Stimulated activated CD8-positive, alpha-beta memory T cell treated with anti-CD3 and anti-CD28 coated beads, Interleukin-4, amount 100 ng/mL, for 24 hours (primary cell): ENCODE measurements at places on chromosomes 7 and 10.

- DNase-seq: no peak
Measured at GRCh38 chr7:130488392-130489139, 3.3 kb upstream of the MEST start.

DNA sequence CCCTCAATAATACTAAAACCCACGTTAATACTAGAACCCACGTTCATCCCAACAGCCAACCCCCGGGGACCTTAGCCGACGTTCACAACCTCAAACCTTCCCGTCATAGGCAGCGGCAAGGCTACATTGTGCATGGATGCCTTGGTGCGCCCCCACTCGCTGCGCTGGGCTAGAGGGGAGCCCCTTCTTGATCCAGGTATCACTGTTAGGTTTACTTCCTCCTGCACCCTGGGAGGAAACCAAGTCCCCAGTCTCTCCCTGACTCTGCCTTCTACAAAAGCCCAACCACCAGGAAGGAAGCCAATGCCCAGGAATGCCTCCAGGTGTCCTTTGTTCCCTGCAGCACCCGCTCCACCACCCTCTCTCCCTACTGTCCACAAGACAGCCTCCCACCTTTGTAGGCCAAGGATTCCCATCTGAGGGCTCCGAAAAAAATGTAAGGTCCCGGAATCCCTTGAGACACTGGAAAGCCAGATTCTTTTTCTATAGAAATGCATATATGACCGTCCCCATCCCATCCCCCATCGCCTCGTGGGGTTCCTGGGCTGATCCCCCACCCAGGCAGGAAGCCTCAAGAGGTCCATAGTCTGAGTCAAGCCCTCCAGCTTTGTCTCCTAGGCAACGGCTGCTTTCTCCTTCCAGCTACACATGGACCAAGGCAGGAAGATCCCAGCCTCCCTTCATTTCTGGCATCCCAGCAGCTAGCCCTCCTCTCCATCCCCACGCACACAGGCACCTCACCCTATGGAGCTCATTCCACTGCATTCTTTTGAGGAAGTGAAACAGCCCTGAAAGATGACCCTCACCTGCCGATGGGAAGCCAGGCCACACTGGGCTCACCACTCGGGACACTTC is 25.2 kb downstream of the CTBP2 start:
- DNase-seq: no peak

GRCh38 chr10:54666192-54666591 is 134.8 kb downstream of the PCDH15 start:
- DNase-seq: no peak

DNA sequence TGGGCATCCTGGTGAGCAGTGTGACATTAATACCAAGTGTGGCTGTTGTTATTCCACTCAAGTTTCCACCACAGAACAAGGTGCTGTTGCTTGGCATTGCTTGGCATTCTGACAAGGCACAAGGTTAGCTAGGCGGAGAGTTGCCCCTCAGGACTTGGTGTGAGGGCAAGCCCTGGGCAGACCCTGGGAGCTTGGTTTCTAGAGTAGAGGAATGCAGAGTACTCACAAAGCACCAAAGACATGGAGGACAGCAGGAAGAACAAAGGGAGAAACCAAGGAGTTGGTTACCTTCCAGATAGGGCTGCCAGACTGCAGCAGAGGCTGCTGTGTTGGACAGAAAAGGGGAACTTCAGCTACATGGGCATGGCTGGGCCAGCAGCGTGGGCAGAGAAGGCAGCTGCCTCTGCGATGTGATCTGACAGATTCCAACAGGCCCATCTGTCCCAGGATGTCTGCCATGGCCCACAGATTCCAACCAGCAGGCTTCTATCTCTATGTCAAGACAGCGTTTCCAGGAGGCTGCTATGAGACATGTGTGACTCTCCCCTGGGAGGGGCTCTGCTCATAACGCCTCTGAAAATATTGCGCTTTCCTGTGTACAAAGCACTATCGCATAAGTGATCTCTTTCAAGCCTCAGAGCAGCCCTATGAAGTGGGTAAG is 1.8 kb downstream of the GOLGA7B start:
- no peak for DNase-seq

- no peak for DNase-seq
Measured at GRCh38 chr10:117663750-117664149, 121.2 kb downstream of the EMX2 start.

DNA sequence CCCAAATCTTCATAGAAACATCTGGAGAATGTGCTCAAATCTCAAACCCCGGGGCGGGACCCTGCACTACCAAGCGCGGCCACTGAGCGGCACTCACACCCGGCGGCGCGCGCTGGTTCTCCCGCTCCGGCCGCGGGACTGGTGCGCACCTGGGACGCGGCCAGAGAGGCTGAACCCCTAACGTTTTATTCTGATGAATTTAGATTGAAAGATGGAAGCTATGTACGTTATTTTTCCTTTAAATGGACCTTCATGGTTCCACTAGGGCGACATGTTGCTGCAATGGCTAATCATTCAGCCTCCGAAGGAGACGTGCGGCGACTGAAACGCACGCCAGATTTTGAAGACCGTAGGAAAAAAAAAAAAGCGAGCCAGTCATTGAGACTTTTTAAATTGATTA is 107.0 kb upstream of the INSIG1 start:
- DNase-seq: peak; percentile 55

GRCh38 chr7:142461437-142461836 is 203.6 kb upstream of the PRSS58 start:
- DNase-seq: no peak

- DNase-seq: no peak
Measured at GRCh38 chr10:76358743-76359395, 927.4 kb downstream of the LRMDA start.

DNA sequence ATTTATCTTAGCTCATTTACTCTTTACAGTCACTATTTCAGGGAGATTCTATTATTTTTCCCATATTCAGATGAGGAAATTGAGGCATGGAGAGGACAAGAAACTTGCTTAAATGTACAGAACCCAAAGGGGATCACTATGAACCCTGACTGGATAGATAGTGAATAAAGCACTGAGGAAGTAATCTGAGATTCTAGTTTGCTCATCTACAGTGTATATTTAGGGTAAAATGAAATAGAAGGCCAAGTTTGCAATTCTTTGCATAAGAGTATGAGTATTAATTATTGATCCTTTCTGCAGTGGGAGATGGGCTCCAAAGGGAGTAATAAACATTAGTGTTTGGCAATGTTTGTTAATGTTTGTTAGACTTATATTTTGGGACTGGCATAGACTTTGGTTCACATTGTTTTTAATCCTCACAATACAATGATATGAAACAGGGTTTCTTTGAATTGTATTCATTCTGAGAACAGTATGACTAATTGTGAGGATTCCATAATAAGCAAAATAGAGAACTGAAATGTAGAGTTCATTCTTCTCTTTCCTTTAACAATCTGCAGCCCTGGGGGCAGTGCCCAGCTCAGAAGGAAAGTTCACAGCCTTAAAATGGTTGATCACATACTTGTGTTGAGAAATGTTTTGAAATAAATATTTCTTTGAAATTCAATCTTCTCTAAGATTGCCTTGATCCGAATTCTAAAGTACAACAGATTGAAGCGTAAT is 131.0 kb upstream of the ZNF804B start:
- DNase-seq: no peak

DNA sequence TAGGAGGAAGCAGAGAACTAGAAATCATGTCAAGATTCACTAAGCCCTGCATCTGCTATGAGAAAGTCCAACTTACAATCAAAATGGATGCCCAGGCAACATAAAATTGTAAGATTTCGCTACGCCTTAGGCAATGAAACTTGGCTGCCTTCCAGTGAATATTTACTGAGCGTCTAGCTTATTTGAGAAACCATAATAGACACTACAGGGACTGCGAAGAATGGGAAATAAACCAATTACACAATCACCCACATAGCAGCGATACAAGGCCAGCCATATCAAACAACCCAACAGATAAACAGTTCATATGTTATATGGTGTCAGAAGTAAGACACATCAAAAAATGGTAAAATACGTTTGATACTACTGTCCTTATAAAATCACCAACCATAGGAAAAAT is 545.0 kb upstream of the C7orf33 start:
- no peak for DNase-seq

GRCh38 chr7:37768611-37769010 is 79.8 kb upstream of the NME8 start:
- DNase-seq: no peak

GRCh38 chr7:155586843-155587440 is 40.6 kb upstream of the CNPY1 start:
- no peak for DNase-seq

- no peak for DNase-seq
Measured at GRCh38 chr10:4947635-4948596, 15.3 kb upstream of the AKR1C1 start.

DNA sequence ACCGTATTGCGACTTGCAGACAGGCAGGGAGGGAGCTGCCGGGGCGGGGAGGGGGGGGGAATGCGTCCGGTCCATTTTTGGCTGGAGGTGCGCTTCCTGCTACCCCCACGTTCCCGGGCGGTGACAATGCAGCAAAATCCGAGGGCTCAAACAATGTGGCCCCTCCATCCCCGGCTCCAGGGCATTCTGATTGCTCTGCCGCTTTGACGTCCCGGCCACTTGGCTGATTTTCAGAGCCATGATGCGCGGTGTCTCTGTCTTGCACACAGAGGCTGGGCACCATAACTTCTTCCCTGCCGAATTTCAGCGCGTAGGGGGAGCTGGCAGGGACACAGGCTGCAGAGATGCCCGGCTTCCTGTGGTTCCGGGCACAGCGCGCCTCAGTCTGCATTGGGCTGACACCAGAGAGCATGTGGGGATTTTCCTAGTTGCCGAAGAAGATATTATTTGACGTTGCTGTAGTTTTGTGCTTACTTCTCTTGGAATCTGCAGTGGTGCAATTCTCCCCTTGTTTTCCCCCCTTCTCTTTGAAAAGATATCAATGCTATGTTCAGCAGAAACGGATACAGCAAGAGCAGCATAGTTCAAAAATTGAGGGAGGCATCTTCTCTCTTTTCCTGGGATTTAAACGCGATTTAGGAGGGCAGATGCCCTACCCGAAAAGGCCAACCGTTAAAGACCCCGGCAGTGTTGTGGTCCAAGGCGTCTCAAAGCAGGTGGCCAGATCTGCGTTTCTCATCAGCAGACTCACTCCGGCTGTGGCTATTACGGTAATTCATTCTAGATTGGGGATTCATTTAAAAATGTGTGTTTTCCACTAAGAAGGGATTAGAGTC is 1.4 kb downstream of the HECW1 start:
- no peak for DNase-seq

DNA sequence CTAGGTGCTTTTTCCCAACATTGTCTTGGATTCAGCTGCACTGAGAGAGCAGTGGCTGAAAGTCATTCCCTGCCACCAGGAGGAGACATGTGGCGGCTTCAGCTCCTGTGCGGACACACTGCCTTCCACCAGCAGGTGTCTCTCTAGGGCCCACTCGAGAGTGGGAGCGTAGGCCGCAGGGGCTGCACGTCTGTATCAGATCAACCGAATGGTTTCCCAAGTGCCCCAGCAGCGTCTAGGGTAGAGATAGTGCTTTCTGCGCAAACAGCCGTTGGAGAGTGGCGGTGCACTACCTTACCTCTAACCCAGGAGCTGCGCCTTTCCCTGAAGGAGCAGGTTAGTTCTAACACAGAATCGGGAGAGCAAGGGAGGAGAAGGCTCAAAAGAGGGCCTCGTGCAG is 31.7 kb downstream of the PAPOLB start:
- peak; percentile 46 for DNase-seq

- DNase-seq: no peak
Measured at GRCh38 chr7:20288036-20288435, 42.7 kb upstream of the ITGB8 start.

- DNase-seq: no peak
Measured at GRCh38 chr10:494149-494542, 195.3 kb downstream of the DIP2C start.

DNA sequence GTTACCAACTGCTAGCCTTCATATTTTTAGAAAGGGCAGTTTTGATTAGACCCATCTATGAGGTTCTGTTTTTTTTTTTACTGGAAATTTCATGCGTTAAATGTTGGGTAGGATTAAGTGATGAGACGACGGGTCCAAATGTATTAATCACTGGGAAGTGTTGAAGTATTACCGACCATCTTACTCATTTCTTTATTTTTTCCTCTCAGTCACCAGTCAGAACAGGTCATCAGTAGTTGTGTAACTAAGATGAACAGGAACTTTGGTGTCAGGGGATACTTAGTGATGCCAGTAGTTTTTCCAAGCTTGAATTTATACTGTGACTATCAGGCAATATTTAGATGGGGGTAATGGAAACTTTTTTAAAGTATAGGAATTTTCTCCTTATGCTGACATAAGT is 14.2 kb downstream of the TFAM start:
- DNase-seq: no peak

- DNase-seq: no peak
Measured at GRCh38 chr10:100901051-100901450, 11.7 kb upstream of the SLF2 start.

- no peak for DNase-seq
Measured at GRCh38 chr10:2145491-2145890, 408.2 kb upstream of the ADARB2 start.

DNA sequence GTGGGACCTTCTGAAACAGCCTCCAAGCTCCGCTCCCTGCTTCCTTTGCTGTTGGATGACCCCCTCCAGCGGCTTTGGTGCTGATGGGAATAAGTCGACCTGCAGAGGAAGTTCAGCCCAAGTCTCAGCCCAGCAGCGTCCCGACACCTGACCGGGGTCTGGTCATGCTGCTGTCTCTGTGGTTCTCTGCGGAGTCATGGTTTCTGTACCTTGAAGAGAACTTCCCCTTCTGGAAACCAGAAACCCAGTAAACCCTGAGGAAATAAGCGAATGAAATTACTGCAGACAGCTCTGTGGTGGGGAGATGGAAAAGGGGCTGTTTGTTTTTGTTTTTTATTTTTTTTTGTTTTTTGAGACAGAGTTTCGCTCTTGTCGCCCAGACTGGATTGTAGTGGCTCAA is 18.3 kb upstream of the ZNF12 start:
- no peak for DNase-seq

- DNase-seq: no peak
Measured at GRCh38 chr7:75662579-75663301, 76.0 kb downstream of the HIP1 start.

- DNase-seq: no peak
Measured at GRCh38 chr10:82943142-82943541, 1068.1 kb downstream of the NRG3 start.
